Activated CD4-positive, alpha-beta T cell treated with anti-CD3 and anti-CD28 coated beads for 1 hour (primary cell): ENCODE measurements at places on chromosomes 3 and 15.

- DNase-seq: no peak
Observed at GRCh38 chr3:131605916-131606315, 103.1 kb upstream of the MRPL3 start.

- no peak for DNase-seq
Observed at GRCh38 chr3:52463416-52463815, 8.0 kb downstream of the NISCH start.

- no peak for DNase-seq
Observed at GRCh38 chr15:92645731-92646130, 9.8 kb downstream of the FAM174B start.

DNA sequence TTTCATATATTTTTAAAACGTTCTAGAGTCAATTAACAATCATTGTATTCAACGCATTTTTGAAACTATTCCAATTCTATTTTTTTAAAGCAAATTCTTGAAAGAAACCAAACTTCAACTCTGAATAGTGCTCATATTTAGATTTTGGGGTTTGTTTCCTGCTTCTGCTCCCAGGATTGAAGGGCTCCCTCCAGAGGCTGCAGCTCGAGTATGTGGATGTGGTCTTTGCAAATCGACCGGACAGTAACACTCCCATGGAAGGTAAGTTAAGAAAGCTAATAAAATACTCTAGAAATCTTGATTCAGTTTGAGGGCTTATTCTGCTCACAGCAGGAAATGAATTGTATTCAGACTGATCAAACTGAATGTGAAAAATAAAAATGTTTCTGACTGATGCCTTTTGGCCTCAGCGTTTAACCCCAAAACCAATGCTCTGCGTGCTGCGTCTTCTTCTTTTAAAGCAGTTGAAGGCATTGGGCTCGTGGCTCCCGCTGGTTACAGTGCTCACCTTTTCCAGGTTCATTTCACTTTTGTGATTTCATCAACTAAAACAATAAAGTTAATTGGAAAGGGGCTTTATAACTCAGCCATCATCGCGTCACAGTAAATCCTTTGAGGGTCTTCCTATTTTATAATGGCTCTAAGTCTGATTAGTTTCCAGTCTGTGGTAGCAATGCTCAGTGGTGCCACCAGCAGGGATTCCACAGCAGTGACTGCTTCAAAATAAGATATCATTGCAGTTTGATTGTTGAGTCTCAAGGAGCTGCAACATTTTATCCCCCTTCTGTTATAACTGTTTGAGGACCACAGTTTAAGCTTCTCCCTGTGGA is 80.1 kb downstream of the SSR3 start:
- DNase-seq: no peak

GRCh38 chr3:189132231-189132671 is 39.5 kb upstream of the TPRG1 start:
- peak; percentile 71 for DNase-seq

DNA sequence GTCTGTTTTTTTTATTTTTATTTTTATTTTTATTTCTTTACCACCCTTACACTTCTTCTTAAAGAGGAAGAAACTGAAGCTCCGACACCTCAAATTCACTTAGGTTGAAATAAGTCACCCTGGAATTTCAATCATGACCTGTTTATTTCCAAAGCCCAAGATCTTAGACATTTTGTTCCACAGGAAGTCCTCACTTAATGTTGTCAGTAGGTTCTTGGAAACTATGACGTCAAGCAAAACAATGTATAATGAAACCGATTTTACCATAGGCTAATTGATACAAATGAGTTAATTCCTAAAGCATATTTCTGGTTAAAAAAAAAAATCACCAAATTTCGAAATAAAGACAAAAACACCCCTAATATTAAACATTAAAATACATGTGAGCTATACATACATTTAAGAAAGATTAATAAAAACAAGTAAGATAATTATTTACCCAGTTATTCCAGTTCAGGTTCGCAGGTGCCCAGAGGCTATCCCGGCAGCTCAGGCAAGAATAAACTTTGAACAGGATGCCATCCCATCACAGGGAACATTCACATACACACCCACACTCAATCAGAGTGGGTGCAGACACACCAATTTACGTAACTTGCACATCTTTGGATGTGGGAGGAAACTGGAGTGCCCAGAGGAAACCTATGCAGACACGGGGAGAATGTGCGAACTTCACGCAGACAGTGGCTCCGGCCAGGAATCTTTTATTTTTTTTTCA is 391.0 kb downstream of the RAP2B start:
- DNase-seq: no peak

- no peak for DNase-seq
Observed at GRCh38 chr15:75171408-75171807, 30.3 kb upstream of the C15orf39 start.

DNA sequence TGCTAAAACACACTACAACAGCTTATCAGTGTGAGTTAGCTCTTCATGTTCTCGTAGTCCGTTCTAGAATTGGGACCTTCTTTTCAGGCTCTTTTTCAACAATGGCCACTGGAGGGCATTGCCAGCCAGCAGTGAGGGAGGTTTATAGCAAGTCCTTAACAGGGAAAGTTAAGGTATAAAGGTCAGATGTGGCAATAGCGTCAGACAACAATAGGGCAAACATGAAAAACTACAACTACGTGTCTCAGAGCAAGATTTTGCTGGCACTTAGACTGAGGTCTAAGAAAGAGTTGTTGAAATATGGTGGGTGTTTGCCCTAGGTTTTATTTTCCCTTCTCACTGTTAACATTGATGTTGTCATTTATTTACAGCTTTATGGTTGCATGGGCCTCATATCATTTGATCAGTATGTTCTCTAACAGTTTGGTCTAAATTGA is 161.4 kb downstream of the GMNC start:
- no peak for DNase-seq

- DNase-seq: no peak
Observed at GRCh38 chr3:53495146-53495519, 722 bp downstream of the CACNA1D start.

DNA sequence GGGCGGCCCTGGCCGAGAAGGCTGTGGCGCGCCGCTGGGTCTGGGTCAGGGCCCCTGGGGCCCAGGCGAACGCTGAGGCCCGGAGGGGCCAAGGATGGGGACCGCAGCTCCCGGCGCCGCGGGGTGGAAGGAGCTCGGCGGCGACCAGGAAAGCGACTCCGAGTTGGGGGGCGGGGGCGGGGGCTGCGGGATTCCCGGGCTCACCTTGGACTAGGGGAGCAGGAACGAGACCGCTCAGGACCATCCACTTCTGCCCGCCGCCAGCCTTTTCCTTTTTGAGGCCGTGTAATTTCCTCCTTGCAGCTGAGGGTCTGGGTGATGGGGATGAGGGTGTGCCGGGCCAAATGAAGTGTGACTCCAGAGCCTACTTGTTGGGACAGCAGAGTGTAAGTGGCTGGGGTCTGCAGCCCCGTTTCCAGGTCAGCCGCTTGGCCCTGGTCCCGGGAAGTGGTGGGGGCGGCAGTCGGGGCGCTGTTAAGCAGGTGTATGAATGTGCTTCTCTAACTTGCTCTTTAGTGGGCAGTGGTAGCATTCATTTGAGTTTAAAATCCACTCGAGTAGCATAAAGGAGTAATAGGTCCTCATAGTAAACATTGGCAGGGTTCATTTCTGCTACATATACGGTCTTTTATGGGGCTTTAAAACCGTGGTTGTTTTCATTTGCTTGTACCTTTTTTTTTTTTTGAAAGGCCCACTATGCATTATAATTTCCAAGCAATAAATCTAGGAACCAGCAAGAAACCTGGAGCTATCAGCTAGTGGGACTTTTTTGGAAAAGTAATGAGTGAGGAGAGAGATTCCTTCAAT is 717 bp downstream of the PXK start:
- DNase-seq: no peak

DNA sequence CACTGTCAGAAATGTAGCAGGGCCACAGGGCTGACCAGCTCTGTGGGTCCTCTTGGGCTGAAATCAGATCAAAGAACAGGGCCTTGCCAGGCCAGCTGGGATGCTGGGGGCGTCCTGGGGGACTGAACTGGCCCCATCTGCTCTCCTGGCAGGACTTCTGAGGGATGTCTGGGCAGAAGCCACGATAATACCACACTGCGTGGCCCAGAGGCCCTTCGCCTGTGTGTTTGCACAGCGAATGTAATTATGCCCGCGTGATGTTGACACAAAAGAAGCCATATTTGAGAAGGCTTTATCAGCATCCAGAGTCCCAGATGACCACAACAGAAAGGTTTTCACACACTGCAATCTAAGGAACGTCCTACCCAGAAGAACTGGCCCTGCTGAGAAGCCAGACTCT is 174.0 kb downstream of the RAB11A start:
- no peak for DNase-seq

DNA sequence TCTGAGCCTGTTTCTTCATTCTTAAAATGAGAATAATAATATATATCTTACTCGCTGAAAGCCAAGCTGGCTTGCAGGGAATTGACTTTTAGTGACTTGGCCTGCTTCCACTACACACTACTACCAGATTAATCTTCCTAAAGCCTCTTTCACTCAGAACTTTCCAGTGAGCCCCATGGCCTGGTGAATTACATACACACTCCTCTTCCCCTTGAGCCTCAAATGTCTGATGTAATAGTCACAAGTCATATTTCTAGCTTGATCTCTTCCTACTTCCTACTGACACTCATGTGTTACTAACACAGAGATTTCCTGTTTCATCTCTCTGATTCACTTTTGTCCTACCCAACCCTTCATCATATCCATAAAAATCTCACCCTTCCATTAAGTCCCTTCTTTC is 82.7 kb upstream of the SOX2 start:
- DNase-seq: no peak

GRCh38 chr3:172635588-172635987 is 75.3 kb downstream of the NCEH1 start:
- DNase-seq: no peak

- DNase-seq: no peak
Observed at GRCh38 chr3:187833375-187833774, 88.1 kb upstream of the BCL6 start.

GRCh38 chr3:17995769-17996168 is 253.3 kb upstream of the TBC1D5 start:
- DNase-seq: no peak

GRCh38 chr3:182843478-182843877 is 50.2 kb downstream of the ATP11B start:
- no peak for DNase-seq

DNA sequence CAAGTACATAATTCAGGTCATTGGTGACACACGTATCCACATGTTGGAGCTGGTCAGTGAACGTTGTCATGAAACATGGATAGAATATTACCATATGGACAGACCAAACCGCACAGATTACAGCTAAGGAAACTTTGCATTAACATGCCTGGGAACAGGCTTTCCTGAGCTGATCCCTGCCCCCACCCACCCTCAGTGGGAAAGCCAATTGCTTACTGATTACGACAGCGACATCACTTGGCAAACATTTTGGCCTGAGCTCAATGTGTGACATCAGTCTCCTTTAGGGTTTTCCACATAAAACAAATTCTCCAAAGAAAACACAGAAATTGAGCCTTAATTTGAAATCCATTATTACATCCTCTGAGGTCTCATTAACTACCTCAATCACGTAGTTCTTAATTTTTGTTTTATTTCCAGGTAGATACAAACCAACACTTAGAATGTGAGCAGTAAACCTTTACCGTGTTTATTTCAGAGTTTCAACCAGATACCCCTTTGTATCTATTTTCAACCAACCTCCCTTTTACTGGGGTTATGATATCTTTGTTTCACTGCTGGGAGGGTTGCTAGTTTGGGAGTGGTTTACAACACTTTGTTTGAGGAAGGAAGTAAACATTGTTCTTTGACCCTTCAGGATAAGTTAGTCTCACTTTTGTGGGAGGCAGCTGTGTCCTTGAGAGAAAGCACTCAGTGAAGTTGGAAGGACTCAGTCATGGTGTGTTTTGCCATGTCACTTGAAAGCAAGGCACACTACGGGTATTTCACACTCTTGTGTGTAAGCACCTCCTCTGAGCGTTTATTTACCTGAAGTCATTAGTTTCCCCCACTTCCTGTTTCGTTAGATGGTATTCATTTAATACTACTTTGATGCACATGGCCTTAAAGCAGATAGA is 103.1 kb downstream of the CMSS1 start:
- no peak for DNase-seq

GRCh38 chr3:181710345-181711291 is 1.1 kb upstream of the SOX2 start:
- no peak for DNase-seq

DNA sequence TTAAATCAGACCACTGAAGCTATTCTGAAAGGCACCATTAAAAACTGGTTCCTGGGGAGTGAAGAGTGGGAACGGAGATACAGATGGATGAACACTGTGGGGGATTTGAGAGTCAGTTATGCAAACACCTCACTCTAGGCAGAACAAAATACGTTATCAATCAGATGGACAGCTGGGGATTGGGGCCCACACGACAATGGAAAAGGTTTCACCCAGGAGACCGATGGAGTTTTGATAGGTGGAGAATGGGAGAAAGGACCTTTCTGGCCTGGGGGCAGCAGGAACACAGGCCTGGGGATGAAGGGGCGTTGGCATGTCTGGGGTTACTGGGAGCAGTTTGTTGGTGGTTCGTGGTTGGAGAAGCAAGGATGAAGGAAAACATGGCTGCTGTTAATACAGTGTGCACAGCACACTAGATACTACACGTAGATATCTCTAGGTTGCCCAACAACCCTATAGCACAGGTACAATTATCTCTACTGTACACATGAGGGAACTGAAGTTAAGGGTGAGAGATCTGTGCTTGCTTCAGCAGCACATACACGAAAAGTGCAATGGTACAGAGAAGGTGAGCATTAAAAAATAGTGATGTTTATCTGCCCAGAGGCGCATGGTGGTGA is 16.5 kb downstream of the ST6GAL1 start:
- no peak for DNase-seq

GRCh38 chr15:53472883-53473282 is 286.6 kb downstream of the WDR72 start:
- DNase-seq: no peak

GRCh38 chr3:106103383-106103782 is 234.6 kb upstream of the CBLB start:
- no peak for DNase-seq

GRCh38 chr3:38136393-38136776 is 542 bp downstream of the ACAA1 start:
- DNase-seq: no peak

- DNase-seq: no peak
Observed at GRCh38 chr15:75706682-75706954, 6.0 kb downstream of the CSPG4 start.

DNA sequence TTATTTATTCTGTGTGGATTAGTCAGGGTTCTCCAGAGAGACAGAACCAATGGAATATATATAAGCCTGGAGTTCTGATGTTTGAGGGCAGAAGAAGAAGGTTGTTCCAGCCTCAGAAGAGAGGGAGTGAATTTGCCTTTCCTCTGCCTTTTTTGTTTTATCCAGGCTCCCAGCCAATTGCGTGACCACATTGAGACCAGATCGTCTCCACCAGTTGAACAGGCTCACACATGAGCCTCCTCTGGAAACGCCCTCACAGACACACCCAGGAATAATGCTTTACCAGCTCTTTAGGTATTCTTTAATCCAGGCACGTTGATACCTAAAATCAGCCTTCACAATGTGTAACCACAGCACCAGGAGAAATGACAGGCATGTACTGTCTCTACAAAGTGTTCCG is 923.1 kb downstream of the TBL1XR1 start:
- no peak for DNase-seq

DNA sequence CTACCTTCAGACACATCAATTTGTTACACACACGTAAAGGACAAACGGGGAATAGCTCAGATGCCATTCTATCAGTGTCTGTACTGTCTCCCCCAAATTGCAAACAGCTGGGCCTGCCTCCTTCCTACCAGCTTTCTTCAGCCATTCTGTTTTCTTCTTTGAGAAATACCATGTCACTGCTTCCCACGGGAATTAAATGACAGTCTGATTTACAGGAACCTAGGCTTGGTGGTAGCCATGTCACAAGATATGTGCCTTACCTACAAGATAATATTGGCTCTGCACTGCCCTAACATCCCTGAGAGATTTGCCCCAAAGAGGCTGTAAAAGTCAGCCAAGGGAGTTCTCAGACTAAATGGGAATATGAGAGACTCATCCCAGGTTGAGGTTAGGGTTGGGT is 308.3 kb downstream of the LRTM1 start:
- DNase-seq: no peak
